Fibroblast of skin of left quadriceps (primary cell): ENCODE measurements at places on chromosomes 1 and 21.

DNA sequence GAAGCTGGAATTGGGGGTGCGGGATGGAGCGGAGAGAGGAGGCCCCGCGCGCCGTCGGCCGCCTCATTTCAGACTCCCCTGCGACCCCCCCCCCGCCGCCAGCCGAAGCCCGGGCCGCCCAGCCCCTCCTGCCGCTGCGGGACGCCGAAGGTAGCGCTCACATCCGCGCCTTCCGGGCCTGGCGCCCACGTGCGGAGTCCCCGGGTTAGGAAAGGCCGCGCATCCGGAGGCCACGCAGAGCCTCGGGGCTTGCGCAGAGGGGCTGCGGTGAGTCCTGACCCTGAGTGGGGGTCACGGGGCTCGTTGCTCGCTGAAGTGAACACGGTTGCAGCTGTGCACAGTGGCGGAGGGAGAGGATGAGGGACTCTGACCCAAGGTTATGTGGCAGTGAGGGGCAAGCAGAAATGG lies 552 bp upstream of the ZNF496 start:
- DNase-seq = no peak

- DNase-seq = no peak
These were observed 1.0 kb upstream of the SAMD13 start for GRCh38 chr1:84300501-84300900.

DNA sequence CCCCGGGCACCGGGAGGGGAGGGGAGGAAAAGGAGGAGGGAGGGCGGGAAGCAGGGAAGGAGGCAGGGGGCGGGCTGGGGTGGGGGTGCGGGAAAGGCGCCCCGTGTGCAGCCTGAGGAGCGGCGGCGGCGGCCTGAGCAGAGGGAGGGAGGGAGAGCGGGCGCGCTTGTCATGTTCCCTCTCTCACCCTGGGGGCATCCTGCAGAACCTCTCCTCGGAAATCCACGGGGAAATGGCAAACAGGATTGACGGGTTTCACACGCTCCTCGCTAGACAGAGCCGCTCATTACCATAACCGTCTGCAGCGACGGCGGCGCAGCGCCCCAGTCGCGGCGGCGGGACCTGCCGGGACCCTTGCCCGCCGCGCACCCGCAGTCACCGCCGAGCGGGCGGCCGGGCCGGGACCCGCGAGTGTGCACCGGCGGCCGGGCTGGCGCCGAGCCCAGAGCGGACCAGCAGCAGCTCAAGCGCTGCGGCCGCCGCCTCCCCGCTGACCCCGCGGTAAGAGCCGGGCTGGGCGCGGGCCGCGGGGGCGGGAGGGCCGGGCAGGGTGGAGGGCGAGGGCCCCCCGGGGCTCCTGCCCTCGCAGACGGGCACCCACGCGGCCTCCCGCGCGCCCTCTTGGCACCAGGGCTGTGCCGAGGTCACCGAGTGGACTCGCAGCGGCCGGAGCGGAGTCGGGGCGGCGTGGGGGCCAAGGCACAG lies at the start of gene SERTAD4:
Gene SERTAD4, plus strand, starts transcription at position 286 of the 705 bp plus-strand sequence. CDS start 5,165 bp downstream, outside the sequence.
- DNase-seq = no peak

DNA sequence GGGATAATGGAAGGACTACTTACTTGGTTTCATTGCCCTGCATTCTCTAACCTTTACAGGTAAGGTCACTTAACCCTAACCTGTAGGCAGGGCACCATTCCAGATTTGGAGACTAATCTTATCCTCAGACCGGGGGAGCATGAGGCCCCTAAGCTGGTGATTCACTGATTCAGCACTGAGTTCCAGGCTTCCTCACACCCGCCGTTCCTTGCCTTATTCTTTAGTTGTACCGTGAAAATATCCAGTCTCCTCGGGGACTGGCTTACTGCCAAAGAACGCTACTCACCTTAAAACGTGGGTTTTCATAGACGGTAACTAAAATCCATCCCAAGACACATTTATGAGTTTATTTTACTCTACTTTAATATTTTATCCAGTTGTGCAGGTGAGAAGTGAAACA lies 44.3 kb upstream of the COL24A1 start:
- DNase-seq = no peak

DNA sequence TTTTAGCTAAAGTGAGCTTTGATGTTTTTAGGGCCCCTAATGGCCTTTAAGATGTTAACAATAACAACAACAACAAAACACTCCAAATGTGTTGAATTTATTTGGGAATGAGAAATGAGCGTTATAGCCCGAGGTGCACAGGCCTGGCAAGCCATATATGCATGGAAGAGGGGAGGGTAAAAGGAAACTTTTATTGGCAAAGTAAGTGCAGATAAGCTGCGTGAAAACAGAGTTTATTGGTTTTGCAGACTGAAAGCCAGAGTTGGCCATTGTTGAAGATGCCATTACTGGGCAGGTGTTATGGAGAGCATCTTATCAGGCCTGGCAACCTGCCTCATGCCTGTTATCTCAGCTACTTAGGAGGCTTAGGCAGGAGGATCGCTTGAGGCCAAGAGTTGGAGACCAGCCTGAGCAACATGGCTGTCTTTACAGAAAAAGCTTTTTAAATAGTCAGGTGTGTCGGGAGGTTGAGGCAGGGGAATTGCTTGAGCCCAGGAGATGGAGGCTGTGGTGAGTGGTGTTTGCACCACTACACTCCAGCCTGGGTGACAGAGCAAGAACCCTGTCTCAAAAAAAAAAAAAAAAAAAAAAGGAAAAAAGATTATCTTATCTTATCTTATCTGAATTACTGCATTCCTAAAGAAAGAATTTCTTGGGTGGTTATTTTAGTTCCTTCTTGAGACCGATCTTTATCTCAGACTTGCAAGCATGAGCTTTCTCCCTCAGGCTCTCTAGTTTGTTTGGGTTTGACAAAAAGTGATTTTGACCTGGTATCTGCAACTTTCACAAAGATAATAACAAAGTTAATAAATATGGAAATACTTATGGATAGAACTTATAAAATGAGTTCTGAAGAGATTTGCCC lies 1.7 kb downstream of the PATJ start:
- DNase-seq = no peak

DNA sequence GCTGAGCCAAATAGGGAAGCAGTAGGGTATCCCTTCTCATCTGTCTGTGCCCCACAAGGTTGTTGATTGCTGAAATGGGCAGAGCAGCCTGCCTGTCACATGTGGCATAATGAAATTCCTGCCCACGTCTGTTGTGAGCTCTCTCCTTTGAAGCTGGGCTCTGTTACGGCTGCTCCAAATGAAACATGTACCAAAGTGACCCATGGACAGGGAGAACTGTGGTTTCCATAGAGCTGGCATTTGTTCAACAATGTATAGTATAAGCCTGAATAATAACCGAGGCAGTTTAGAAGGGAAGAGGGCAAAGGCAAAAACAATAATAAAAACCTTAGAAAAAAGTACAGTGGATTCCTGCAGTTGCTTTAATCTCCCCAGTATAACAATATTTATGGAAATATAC lies 149.7 kb downstream of the LYPLAL1 start:
- no peak for DNase-seq

DNA sequence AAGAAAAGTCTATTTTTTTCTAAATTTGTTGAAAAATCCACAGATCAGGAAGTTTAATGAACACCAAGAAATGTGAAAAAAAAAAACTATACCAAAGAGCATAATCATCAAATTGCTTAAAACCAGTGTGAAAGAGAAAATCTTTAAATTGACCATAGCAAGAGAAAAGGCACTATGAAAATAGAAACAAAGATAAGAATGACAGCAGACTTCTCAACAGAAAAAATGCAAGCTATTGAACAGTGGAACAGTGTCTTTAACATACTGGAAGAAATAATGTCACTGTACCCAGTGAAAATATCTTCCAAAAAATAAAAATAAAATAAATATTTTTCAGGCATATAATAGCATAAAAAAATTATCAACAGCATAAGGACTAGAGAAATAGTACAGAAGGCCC lies 243.0 kb upstream of the GJB5 start:
- no peak for DNase-seq

GRCh38 chr1:39141925-39142324 lies 62.6 kb upstream of the MACF1 start:
- DNase-seq = no peak

- DNase-seq = no peak
These were observed 326.7 kb upstream of the VAMP3 start for GRCh38 chr1:7444363-7444762.

DNA sequence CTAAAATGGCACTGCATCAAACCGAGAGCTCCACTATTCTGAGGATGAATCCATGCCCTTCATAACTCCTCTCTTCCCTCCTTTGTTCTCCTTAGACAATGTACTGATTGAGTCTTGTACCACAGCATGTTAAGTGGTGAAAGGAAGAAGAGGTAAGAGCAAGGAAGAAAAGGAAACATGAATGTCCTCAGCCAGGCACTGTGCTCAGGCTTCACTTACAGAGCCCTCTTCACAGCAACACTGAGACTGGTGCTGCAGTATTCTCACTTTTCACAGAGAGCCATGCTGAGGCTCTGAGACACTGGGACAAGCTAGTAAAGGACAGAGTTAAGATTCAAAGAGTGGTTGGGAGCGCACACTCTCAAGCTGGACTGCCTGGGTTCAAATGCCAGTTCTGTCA lies 143.5 kb downstream of the AKT3 start:
- DNase-seq = no peak

DNA sequence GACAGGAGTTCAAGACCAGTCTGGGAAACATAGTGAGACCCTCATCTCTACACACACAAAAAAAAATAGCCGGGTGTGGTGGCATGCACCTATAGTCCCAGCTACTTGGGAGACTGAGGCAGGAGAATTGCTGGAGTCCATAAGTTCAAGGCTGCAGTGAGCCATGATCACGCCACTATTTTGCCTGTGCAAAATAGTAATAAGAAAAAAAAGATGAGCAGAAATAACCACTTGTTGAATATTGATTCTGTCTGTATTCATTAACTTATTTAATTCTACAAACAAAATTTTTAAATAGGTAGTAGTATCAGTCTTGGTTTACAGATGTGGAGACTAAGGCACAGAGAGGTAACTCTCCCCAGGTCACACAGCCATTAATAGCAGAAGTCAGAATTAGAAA lies 16.9 kb downstream of the LRRC40 start:
- no peak for DNase-seq
